ENCODE measurements at places on chromosomes 2 and 18. TPM values are rescaled to one million over a fixed set of nuclear protein-coding genes. Genes with fewer than 3 reads are reported as not detected.

The CNGA3 gene
- total RNA-seq = under 0.01 TPM

The ZNF521 gene
- total RNA-seq = 23.6 TPM

- peaks cover 8% of the 10 kb centered on the region for H3K36me3 ChIP-seq
- H3K4me3 ChIP-seq = no peak overlapping the region
- no peaks in the 10 kb centered on the region for H3K4me1 ChIP-seq
- no peak overlapping the region for H3K27ac ChIP-seq
- no peaks in the 10 kb centered on the region for H3K27me3 ChIP-seq
- no peak for DNase-seq
Measured at GRCh38 chr2:216206821-216207220, 97.7 kb downstream of the XRCC5 start.

DNA sequence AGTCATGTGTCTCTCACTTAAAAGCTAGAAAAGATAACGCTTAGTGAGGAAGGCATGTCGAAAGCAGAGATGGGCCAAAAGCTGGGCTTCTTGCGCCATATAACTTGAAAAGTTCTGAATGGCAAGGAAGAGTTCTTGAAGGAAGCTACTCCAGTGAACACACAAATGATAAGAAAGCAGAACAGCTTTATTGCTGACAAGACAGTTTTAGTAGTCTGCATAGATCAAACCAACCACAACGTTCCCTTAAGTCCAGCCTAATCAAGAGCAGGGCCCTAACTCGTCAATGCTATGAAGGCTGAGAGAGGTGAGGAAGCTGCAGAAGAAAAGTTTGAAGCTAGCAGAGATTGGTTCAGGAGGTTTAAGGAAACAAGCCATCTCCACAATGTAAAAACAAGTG lies 55.7 kb downstream of the GALNT1 start:
- peaks cover 7% of the 10 kb centered on the region for H3K4me1 ChIP-seq
- DNase-seq = no peak
- H3K27ac ChIP-seq = no peak overlapping the region
- no peaks in the 10 kb centered on the region for H3K36me3 ChIP-seq
- no peak overlapping the region for H3K4me3 ChIP-seq

All from fibroblast of lung (primary cell).